ENCODE measurements at places on chromosomes 16 and 17.

- DNase-seq = no peak
These were observed 26.6 kb downstream of the PIPOX start for GRCh38 chr17:29069526-29070041.

DNA sequence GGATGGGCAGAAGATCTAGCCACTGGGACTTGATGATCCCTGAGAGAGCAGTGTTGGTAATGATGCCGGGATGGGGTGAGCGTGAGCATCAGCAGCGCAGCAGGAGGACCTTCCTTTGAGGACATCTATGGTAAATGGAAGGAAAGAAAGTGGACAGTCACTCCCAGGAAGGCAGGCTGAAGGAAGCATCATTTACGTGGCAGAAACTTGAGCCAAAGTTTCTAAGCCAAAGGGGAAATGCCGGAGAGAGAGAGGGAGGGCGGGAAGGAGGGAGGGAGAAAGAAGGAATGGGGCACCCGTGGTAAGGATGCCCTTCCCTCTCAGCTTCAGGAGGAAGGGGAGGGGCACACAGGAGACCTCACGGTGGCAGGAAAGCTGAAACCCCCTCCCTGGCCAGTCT is 86.3 kb upstream of the CACNG5 start:
- no peak for DNase-seq

DNA sequence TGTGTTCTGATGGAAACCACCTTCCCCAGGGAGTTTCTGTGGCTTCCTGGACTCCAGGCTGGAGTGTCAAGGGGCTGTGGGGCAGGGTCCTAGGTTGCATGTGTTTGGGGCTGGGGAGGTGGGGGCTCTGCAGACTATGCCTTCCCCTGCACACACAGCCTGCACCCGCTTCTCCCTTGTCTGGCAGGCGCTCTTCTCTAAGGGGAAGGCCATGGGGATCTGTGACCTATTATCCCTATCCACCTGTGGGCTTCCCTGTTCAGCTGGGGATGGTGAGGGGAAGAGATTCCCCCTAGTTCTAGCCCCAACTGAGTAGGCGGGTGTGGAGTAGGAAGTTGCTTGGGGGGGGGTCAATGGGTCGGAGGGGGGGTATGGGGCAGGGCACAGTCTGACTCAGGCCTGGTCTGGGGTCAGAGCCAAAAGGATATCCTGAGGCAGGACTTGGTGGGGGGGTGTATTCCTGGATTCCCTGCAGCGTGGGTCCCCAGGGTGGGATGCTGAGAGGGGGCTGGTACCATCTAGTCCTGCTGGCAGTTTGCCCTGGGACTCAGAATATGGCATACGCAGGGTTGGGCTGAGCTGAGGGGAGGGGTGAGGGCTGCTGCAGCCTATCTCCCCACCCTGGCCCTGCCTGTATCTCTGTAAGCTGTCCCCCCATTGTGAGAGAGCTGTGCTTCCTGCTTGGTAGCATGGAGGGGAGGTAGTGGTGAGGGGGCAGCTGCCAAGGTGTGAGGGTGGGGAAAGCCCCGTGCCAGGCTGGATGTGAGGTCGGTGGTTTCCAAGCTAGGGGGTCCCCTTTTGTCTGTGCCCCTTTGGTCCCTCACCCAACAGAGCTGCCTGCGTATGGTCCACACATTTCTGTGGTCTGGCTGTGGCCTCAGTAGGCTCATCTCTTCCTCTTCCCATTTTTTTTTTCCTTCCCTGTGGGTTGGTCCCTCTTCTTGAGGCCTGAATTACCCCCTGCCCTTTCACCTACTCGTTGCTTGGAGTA is 14.7 kb downstream of the RARA start:
- DNase-seq = no peak

DNA sequence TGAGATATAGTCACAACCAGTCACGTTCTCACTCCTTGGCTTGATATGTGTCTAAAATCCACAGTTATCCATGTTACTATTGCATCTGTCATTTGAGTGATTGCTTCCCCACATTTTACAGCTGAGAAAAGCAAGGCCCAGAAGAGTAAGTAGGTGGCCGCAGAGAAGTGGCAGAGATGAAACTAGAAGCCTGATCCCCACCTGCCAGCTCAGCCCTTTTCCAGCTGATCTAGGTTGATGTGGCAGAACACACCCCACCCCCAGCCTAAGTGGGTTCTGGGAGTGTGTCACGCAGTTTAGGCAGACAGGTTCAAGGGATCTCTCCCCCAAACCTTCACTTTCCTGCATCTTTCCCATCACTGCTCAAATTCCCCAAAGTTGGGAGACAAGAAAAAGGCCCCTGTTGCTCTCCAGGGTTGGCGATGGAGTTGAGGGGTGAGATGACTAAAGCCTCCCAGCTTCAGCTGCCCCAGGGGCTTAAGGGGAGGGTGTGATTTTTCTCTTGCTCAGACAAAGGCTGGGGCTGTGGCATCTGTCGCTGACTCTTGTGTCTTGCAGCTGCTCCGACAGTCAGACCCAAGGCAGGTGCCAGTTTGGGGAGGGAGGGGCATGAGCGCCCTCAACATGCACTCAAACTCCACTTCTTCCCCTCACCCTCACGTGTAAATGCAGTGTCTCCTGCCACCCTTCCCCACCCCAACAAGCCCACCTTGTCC is 48.9 kb upstream of the LHX1 start:
- no peak for DNase-seq

GRCh38 chr17:673200-673681 is 41.4 kb downstream of the VPS53 start:
- DNase-seq = no peak

DNA sequence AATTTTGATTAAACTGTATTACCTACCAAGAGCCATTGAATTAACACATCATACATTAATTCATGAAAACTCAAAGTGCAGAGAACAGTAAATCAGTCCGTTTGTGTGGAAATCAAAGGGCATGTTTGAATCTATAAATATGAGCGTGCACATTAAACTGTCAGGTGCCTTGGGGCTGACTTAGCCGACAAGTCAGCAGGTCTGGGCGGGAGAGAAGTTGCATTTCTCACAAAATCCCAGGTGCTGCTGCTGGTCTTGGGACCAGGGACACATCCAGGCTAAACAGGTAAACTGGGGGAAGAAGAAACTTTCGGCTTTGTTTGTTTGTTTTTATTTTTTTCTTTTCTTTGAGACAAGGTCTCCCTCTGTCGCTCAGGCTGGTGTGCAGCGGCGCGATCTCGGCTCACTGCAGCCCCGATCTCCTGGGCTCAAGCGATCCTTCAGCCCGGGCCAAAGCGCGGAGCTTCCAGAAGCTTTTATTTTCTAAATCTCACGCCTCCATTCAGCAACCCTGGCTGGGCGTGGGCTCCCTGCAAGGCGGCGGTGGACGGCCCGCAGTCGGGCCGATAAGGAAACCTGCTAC is 213.9 kb downstream of the MRTFB start:
- DNase-seq = no peak

GRCh38 chr17:4919511-4920047 is 12.5 kb upstream of the GP1BA start:
- DNase-seq = no peak

DNA sequence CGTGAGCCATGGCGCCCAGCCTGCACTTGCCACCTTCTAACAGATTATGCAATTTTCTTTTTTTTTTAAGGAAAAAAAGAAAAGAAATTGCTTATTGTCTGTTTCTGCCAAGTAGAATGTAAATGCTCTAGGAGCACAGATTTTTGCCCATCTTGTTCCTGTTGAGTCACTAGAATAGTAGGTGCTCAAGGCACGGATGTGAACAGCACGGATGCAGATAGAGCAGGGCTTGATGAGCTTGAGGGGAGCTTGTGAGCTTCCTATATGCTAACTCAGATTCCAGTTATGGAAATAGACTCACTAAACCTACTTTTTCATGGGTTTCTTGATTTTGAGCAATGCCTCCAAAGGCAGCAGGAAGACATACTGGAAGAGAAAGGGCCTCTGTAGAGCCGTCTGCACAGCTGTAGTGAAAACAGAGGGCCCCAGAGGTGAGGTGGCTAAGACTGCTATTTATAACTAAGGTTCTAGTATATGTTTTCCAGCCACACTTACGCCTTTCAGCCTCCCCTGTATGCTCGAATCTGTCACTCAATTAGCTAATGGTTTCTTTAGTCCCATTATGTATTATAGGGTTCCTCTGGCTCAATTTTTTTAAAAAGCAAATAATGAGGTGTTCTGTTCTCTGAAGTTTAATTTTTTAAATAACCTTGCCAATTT is 72.8 kb downstream of the WWP2 start:
- no peak for DNase-seq

GRCh38 chr17:59074494-59074893 is 32.2 kb downstream of the TRIM37 start:
- DNase-seq = no peak

GRCh38 chr16:78196502-78196901 is 97.0 kb downstream of the WWOX start:
- no peak for DNase-seq

DNA sequence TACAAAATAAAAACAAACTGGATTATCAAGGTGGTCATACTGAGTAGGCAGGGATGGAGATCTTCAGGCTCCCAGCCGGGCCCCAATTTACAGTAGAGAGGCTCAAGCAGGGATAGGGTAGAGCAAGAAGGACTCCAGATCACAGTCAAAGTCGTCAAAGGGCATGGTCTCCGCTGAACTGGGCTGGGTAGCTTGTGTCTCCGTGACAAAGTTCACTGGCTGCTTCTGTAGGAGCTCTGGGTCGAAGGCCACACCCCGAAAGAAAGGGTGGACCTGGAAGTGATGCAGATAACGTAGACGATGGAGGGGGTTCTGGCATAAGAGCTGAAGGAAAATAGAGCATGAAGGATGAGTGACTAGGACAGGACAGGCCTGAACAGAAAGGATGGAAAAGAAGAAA is 3.6 kb downstream of the RSKR start:
- no peak for DNase-seq

GRCh38 chr16:66256919-66257318 is 109.6 kb upstream of the CDH5 start:
- DNase-seq = no peak

- DNase-seq = no peak
These were observed 23.0 kb upstream of the SMG8 start for GRCh38 chr17:59186850-59187249.

- no peak for DNase-seq
These were observed 187.0 kb upstream of the CDH13 start for GRCh38 chr16:82439678-82440293.

DNA sequence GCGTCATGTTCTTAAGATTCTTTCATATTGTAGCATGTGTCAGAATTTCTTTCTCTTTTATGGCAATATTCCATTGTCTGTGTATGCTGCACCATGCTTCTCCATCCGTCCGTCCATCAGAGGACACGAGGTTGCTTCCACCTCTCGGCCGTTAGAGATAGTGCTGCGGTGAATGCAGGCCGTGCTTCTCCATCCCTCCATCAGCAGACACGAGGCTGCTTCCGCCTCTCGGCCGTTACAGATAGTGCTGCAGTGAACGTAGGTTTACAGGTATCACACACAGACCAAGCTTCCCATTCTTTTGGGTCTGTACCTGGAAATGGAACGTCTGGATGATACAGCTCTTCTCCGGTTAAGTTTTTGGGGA is 113.5 kb downstream of the CMIP start:
- DNase-seq = peak; percentile 15

DNA sequence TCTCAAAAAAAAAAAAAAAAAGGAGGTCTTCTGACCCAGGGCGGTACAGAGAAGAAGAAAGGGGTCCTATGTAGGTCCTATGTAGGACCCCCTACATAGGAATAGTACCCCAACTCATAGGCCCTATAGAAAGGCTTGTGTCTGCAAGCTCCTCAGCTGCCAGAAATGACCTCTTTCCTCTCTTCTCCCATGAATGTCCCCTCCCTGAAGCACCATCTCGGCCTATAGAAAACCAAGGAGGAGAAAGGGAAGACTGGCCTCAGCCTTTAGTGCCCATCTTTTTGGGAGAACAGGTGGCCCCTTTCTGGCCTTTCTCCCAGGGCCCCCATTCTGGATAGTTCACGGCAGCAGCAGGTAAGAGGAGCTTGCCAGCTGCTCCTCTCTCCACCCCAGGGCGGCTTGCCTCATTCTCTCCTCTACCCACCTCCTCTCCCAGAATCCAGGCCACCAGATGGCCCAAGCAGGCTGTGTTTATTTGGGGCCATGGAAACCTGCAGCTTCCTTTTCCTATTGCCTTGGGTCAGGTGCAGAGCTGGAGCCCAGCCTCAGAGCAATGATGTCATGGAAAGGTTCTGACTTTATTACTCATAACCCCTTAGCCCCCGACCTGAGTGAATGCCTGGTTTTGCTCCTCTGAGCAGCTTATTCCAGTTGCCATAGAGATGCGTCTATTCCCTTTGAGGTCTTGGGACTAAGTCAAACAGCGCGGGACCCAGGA is 1.6 kb upstream of the MRPL58 start:
- no peak for DNase-seq

- no peak for DNase-seq
These were observed 115.6 kb upstream of the CDH5 start for GRCh38 chr16:66250686-66251431.

DNA sequence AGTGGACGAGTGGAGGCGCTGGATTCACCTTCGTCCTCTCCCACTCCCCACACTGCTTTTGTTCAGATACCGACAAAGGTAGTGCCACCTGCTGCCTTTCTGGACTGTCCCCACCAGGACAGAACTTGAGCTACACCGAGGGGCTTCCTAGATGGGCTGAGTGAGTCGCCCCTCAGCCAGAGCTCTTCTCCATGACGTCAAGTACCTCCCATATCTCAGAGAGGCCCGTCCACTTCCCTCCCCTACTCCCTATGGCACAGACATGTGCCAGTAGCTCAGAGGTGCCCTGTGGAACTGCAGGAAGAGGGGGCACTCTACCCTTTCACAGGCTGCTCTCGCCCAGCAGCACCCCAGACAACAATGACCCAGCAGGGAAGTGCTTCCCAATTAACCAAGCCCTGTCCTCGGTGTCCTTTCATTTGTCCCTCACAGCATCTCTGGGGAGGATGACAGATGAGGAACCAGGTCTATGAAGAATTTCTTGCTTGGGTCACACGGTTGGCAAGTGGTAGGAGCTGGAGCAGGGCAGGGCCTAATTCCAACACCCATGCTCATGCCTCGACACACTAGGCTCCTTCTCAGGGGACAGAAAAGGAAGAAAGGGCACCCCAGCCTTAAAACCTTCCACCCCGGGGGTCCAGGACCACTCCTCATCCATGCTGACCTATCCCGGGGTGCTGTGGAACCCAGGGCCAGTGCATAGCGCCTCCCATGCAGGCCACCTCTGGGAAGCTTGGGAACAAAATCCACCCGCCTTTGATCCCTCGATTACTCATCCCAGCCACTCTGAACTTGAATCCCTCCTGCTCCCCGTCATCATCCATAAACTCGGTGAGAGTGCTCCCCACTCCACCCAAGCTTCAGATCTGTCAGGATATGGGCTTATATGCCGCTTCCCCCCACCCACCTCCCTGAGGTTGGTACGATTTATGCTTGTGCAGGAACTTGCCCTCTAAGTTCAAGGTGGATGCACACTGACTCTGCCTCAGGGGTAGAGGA is 51.7 kb downstream of the WNT3 start:
- DNase-seq = no peak

- DNase-seq = no peak
These were observed 33.1 kb downstream of the RAI1 start for GRCh38 chr17:17714261-17714866.

- no peak for DNase-seq
These were observed 45.4 kb downstream of the CDH1 start for GRCh38 chr16:68782198-68783174.

GRCh38 chr16:81738783-81739496 is 40.2 kb upstream of the PLCG2 start:
- no peak for DNase-seq

Data from dorsolateral prefrontal cortex (tissue), 122 donors.